Hematopoietic multipotent progenitor cell treated with erythropoietin and hydrocortisone succinate and interleukin-3 and kit ligand, for 15 days (in vitro differentiated cells): ENCODE measurements at places on chromosomes 7 and 10.

DNA sequence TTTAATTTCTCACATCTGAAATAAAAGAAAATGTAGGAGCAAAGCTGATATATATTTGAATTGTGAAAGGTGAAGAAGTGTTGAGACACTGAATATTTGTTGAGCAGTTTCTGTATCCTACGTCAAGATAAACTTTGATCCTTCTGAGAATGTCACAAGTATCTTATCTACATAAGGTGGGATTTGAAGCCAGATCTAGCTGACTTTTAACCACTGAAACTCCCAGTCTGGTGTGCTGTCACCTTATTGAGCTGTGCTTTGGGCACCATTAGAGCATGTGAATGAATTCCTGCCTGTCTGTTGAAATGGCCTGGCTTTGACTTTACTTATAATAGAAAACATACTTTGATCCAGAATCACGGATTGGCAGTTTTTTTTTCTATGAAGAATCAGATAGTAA is 15.2 kb downstream of the GPR141 start:
- DNase-seq = no peak

GRCh38 chr10:125141860-125142484 is 18.4 kb downstream of the CTBP2 start:
- DNase-seq = peak; percentile 32

- DNase-seq = no peak
These were observed 615 bp upstream of the CNTNAP2 start for GRCh38 chr7:146115851-146116520.

DNA sequence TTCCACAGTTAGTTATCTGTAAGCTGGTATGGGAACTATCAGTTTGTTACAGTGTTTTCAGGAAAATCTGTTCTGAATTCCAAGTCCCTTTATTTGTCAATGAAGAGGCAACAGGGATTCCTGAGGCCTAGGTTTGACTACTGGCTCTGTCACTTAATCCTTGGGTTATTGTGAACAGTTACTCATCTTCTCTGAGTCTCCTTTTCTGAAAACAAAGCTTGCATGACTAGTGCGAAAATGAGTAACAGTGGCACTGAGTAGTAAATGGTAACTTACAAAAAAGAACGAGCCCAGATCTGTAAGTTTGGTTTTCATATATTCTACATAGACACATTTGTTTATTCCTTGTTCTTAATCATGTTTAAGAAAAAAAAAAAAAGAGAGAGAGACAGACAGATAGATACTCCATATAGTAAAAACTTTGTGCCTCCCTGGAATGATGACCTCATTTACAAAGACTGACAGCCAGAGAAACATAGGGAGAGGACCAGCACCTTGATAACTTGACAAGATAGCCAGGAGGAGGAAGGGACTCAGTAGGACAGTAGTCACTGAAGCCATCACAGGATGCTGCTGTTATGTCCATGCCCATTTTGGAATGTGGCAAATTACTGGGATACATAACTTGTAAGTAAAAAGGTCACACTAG is 1.9 kb downstream of the MRPS33 start:
- DNase-seq = no peak

DNA sequence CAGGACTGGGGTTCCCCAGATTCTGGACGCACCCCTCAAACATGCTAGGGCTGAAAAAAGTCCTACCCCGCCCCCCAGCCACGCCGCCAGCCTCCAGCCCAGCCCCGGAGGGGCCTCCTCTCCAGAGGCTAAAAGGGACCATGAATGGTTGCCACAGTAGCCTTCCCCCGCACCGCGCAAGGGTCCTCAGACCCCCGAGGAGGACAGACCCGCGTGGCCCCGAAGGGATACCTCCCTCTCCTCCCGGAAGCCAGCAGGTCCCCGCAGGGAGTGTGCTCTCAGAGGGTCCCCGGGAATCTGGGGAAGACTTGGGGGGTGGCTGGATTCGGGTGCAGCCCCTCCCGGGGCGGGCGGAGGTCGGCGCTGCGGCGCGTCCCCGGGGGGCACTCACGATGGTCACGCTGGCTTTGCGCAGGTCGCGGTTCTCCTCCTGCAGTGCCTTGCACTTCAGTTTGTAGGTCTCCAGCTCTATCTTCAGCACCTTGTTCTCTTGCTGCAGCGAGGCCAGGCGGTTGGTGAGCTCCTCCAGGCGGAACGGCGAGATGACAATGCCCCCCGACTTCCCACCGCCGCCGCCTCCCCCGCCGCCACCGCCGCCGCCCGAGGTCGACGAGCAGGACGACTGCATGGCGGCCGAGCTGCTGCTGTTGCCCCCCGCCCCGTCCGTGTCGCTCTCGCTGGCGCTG is 482 bp downstream of the CCDC6 start:
- no peak for DNase-seq

DNA sequence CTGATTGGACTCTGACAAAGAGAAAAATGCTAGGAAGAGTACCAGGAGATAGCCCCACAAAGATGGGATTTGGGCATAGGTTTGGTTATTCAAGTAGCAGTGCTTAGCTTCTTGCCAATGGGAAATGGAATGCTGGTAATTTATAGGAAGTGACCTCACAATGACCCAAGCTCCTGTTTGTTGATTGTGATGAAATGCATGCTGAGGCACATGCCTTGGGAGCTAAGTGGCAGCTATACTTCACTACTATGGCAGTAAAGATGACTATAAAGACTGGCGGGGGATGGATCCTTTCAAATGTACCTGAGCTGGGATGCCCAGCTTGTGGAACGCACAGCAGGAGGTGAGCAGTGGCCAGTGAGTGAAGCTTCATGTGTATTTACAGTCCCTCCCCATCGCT is 153.8 kb downstream of the ZNF22 start:
- no peak for DNase-seq

GRCh38 chr10:116744163-116744753 is 1.9 kb upstream of the HSPA12A start:
- no peak for DNase-seq

GRCh38 chr10:13978533-13979115 is 352.1 kb downstream of the FRMD4A start:
- DNase-seq = no peak

DNA sequence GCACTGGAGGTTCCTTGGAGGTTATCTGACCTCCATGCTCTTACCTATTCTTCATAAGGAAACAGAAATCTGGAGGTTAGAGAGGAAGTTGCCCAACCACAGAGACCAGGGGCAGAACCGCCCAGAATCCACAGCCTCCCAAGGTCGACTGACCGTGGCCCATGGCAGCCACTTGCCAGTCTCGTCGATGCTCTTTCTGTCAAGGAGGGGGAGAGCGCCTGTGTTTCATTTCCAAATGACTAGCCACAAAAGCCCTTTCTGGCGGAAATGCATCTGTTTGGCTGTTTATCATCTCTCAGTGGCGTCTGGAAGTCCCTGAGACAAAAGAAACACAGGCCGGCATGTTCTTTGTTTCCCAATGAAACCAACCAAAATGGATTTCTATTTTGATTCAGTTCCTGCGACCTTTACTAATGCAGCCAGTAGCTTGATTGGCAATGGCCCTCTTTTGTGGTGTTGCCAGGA is 2.9 kb downstream of the RAMP3 start:
- DNase-seq = no peak

DNA sequence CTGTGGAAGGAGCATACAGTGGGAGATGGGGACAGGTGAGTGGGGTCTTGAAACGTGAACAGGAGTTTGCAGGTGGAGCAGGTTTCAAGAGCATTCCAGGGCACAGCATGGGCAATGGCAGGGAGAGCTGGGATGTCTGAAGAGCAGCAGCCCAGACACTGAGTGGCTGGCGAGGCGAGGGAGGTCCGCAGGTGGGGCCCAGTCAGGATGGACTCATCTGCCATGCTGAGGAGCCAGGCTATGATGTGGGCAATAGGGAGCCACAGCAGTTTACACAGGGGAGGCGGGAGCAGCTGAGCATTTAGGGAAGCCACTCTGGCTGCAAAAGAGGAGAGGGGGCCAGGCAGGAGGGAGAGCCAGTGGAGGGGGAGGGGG is 138.7 kb downstream of the FAM53B start:
- no peak for DNase-seq

- no peak for DNase-seq
These were observed 11.2 kb upstream of the ARPC1A start for GRCh38 chr7:99314504-99314903.

- DNase-seq = peak; percentile 67
These were observed 2.0 kb downstream of the ANKRD2 start for GRCh38 chr10:97574374-97575126.

DNA sequence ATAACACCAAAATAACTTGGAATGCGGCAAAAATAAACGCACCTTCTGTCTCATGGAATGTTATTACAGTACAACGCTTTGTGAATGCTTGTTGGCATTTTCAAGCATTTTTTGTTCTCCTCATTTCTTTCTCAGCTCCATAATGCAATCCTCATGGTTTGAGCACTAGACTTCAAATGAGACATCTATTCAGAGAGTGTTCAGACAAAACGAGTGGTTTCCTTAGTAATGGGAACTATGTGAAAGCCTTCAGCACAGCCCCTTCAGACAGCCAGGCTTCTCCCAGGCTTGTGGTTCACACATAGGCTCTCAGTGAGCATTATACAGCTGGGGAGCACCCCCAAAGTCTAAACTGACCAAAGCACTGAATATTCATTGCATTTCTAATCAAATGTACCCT is 8.6 kb upstream of the LRRN3 start:
- no peak for DNase-seq

GRCh38 chr7:98135984-98136383 is 29.3 kb downstream of the LMTK2 start:
- DNase-seq = no peak

DNA sequence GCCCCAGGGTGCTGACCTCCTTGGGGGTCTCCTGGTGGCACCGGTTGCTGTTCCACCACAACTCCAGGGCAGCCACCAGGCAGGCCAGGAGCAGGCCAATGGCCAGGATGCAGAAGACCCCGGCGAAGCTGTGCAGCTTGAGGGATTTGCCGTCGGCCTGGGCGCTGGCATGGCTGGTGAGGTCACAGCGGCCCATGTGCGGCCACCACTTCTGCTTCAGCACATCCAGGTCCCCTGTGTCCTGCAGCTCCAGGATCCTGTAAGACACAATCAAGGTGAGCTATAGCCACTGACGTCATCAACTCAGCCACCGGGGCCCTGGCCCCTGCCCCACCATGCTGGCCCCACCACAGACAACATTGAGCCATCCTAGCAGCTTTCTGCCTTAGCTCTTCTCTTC is 753.2 kb downstream of the GRID1 start:
- DNase-seq = no peak

DNA sequence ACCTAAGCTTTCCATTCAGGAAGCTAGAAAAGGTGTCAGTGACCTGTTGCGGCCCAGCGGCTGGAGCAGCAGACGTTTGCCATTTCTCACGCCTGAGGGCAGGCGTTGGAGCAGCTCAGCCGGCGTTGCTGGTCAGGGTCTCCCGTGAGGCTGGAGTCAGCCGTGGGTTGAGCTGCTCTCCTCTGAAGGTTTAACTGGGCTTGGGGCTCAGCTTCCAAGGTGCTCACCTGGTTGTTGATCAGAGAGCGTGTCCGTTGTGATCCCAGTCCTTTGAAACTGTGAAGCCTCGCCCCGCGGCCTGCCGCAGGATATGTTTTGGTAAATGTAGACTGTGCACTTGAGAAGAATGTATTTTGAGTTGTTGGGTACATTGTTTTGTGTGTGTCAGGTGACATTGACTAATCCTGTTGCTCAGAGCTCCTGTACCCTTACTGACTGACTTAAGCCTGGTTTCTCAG is 20.6 kb upstream of the PWWP2B start:
- no peak for DNase-seq

GRCh38 chr7:50693455-50694130 is 89.1 kb downstream of the GRB10 start:
- no peak for DNase-seq

GRCh38 chr10:27319752-27320431 is 79.3 kb upstream of the ACBD5 start:
- DNase-seq = no peak

- DNase-seq = no peak
These were observed 476.2 kb downstream of the GRM8 start for GRCh38 chr7:126776498-126776897.

DNA sequence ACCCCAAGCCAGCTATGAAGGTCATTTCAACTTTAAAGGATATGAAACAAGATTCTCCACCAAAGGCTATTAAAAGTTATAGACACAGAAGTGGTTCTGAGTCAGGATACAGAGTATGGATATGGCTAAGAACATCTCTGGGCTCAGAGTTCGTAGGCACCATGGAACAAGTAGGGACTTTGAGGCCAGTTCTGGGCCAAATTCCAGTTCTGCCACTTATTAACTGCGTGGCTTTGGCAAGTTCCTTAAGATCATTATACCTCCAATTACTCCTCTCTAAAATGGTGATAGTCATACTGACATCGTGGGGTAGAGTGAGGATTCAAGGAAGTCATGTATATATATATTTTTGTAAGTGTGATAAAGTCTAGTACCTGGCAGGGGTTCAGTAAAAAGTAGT is 105.8 kb upstream of the NFE2L3 start:
- DNase-seq = no peak

GRCh38 chr10:35041502-35041879 is 48.6 kb downstream of the CUL2 start:
- DNase-seq = no peak

DNA sequence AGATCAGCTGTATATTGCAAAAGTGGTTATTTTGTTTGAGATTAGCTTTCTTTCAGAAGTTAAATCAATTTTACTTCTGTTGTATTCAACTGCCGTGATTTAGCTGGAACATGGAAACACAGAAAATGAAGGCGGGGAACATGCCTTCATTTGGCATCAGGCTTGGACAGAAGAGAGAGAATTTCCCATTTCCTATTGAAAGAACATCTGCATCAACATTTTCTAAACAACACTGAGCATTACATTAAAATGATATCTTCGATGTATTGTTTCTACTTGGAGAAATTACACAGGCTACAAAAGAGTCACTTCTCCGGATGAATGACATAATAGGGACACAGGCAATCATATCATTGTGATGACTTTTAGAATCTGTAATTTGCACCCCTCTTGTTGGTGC is 46.6 kb upstream of the KLF6 start:
- DNase-seq = no peak

GRCh38 chr7:107943018-107943417 is 52.0 kb downstream of the DLD start:
- DNase-seq = no peak

DNA sequence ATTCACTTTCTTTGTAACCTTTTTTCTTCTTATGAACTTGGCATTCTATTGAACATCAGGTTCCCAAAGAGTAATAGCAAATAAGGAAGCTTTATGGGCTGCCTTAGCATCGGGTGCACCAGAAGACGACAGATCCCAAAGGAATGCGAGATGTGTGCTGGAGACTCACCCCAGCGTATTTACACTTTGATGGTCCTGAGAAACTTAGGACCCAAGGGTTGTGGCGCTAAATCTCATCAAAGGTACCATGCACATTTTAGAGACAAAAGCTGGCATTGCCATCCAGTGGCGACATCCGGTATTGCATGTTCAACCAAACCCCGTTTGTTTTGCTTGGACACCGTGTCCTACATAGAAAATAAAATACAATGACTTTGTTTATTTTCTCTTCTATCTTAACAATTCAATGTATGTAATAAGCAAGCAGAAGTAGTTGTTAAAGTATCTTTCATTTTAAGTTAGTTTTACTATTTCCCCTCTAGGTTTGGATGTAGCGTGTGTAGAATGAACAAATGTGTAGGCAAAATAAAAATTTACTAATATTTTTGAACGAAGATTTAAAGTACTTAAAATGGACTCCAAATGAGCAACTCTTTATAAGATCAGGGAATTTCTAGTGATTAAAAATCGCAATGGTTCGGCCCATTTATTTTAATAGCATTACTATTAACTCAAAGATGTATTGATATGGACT is 1154.8 kb downstream of the GATA3 start:
- peak; percentile 36 for DNase-seq
